Small intestine (tissue), 16 donors: ENCODE measurements at places on chromosomes 12 and 14.

DNA sequence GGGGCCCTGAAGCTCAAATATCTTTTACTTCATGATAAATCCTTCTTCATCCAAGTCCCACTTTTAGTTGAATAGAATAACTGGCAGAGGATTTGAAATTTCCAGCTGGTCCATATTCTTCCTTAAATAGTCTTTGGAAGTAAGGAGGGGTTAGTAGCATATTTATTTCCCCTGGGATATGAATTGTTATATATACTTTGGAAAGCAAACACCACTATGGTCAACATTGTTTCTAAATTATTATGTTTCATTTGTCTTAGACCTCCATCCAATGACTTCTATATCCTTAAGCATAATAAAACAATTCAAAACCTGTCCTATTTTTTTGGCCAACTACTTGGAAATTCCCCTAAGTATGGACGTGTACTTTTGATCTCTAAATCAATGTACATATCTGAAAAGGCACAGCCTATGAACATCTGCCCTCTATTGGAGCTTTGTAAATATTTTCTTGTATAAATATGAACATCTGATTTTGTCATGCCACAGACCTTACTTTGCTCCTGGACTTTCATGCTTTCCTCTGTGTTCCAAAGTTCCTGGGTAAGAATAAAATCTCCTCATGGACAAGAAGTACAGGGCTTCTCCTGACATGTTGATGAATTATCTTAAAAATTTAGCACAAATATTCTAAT, 1212.0 kb downstream of the GALC start:
- DNase-seq = no peak
- no peaks in the 10 kb centered on the region for H3K27me3 ChIP-seq
- no peaks in the 10 kb centered on the region for H3K4me1 ChIP-seq

GRCh38 chr12:24608637-24609285, 340.1 kb downstream of the BCAT1 start:
- no peaks in the 10 kb centered on the region for H3K36me3 ChIP-seq
- DNase-seq = no peak
- H3K4me3 ChIP-seq = no peak overlapping the region
- H3K27ac ChIP-seq = no peak overlapping the region
- H3K4me1 ChIP-seq = no peaks in the 10 kb centered on the region

DNA sequence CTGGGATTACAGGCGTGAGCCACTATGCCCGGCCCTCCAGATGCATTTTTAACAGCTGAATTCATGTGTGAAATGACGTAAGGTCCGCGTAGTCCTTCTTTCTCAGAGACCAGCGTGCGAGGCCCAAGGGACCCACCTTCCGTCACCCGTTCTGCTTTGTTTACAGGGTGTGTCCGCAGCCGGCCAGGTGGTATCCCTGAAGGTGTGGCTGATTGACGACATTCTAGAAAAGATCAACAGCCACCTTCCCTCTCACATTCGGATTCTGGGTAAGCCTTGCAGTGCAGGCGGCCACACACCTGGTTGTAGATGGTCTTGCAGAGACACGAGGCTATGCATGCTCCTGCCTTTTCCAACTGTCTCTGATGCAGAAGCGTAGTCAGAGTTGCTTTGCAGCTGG, 9.9 kb downstream of the PUS1 start:
- no peaks in the 10 kb centered on the region for H3K4me1 ChIP-seq
- H3K27me3 ChIP-seq = no peaks in the 10 kb centered on the region
- peak; percentile 62 for DNase-seq
- H3K27ac ChIP-seq = peak overlapping the region; percentile 36
- H3K4me3 ChIP-seq = no peak overlapping the region

DNA sequence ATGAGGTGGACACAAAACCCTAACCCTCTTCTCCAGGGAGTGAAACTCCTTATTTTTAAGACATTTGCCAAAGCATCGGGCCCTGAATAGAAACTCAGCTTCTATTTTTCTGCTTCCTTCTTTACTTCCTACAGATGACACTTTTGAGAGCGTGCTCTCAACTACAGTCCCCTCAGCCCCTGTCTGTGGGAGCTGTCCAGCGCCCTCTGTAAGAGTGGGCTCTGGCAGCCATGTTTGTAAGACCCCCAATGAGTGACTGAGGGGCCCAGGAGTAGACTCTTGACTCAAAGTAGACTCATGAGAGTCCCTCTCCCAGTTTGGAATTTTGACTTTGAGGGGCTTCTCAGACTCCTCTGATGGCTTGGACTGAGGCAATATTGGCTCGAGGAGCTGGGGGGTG, 25.5 kb upstream of the BATF start:
- no peak for DNase-seq
- no peaks in the 10 kb centered on the region for H3K4me1 ChIP-seq
- H3K27me3 ChIP-seq = no peaks in the 10 kb centered on the region
- H3K4me3 ChIP-seq = no peak overlapping the region
- no peak overlapping the region for H3K27ac ChIP-seq
- H3K36me3 ChIP-seq = no peaks in the 10 kb centered on the region

DNA sequence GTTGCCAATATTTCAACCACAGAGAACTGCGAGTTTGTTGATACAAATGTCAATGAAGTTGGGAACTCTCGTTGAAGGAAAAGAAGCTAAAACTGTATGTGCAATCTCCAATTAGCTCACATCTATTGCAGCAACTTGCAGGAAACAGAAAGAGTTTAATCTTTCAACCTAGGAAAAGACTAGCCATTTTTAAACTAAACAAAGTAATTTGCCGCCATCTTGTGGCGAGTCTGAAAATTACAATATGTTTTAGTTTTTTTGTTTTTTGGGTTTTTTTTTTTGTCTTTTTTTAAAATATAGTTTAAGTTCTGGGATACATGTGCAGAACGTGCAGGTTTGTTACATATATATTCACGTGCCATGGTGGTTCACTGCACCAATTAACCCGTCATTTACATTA, 131.2 kb upstream of the FOXG1 start:
- H3K27ac ChIP-seq = no peak overlapping the region
- no peaks in the 10 kb centered on the region for H3K27me3 ChIP-seq
- DNase-seq = peak; percentile 2
- no peaks in the 10 kb centered on the region for H3K4me1 ChIP-seq

DNA sequence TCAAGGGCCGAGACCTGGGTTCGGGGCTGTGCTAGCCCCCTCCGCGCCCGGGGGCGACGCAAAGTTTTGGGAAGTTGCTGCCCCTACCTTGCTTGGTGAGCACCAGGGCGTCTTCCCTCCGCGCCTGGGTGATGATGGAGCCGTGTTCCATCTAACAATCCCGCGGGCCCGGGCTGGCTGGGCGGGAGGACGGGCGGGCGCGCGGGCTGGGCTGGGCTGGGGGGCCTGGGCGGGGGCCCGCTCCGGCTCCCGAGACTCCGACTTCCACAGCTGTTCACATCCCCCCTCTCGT, 298 bp downstream of the CTDSP2 start:
- no peaks in the 10 kb centered on the region for H3K36me3 ChIP-seq
- peak overlapping the region; percentile 99 for H3K27ac ChIP-seq
- H3K4me3 ChIP-seq = peak overlapping the region; percentile 97

DNA sequence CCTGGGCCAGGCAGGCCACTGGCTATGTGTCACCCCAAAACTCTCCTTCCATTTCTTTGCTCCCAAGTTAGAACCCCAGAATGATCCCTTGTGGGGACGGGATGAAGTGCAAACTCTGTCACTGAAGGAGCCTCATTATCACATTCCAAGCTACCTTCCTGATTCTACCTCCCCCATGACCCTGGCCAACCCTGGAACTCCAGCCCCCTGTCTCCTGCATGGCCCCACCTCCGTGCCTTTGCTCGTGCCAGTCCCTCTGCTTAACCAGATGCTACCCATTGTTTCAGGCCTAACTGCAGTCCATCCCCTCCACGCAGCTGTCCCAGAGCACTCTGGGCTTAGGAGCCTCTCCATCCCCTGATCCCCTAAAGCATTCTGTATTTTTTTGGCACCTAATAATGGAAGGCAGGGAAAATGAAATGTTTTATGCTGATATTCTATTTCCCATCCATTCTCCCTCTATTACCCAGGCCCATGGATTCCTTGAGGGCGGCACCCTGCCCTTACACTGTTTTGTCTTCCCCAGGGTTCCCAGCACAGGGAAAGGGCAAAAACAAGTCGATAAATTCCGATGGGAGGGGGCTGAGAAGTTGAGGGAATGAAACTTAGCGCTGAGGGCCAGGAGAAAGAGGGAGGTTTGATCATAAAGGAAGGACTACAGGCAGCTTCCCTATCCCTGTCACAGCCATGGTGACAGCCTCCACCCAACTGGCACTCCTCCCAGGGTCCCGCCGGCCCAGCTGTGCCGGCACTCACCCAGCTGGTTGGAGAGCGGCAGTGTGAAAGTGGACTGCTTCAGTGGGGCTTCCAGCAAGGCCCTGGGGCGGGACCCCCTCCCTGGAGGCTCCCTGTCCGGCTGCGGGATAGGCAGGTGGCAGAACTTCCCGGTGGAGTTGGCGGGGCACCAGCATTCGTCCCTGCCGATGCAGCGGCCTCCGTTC, 58.1 kb downstream of the ISCA2 start:
- H3K27me3 ChIP-seq = no peaks in the 10 kb centered on the region
- H3K4me1 ChIP-seq = no peaks in the 10 kb centered on the region
- no peaks in the 10 kb centered on the region for H3K36me3 ChIP-seq
- no peak overlapping the region for H3K27ac ChIP-seq
- H3K4me3 ChIP-seq = no peak overlapping the region
- DNase-seq = no peak

DNA sequence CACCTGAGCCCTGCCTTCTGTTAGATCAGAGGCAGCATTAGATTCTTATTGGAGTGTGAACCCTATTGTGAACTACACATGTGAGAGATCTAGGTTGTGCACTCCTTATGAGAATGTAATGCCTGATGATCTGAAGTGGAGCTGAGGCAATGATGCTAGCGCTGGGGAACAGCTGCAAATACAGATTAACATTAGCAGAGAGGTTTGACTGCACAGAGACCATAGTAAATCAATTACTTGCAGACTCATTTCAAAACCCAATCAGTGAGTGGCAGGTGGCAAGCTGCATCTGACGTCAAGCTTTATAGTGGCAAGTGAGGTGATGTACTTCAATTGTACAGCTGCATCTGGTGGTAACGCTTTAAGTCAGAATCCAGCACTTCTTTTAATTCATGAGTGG, 141.6 kb downstream of the GPHN start:
- DNase-seq = peak; percentile 2
- H3K4me3 ChIP-seq = no peak overlapping the region
- H3K27me3 ChIP-seq = no peaks in the 10 kb centered on the region
- no peaks in the 10 kb centered on the region for H3K36me3 ChIP-seq
- no peak overlapping the region for H3K27ac ChIP-seq

DNA sequence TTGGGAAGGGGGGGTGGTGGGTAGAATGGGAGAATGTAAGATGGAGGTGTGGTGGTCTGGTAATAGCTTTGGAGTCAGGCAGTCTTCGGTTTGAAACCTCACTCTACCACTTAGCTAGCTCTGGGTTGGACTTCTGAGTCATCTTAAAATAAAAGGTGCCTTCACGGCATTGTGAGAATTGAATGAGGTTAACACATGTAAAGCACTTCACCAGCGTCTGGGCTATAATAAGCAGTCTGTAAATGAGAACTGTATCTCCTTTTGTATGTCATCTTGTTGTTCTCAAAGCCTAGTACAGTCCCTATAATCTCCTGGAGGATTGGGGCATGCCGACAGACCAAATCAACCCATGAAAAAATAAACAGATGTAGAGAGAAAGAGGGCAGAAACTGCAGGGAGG, 11.2 kb downstream of the C2CD5 start:
- DNase-seq = no peak
- H3K4me3 ChIP-seq = no peak overlapping the region
- no peak overlapping the region for H3K27ac ChIP-seq
- H3K27me3 ChIP-seq = no peaks in the 10 kb centered on the region
- no peaks in the 10 kb centered on the region for H3K4me1 ChIP-seq

- no peaks in the 10 kb centered on the region for H3K27me3 ChIP-seq
- no peaks in the 10 kb centered on the region for H3K36me3 ChIP-seq
- H3K27ac ChIP-seq = no peak overlapping the region
- H3K4me1 ChIP-seq = no peaks in the 10 kb centered on the region
- no peak overlapping the region for H3K4me3 ChIP-seq
- peak; percentile 59 for DNase-seq
Observed at GRCh38 chr14:65164068-65164824, 61.9 kb upstream of the MAX start.

GRCh38 chr14:77063571-77064171, 34.4 kb upstream of the CIPC start:
- no peak overlapping the region for H3K4me3 ChIP-seq
- peaks cover 12% of the 10 kb centered on the region for H3K4me1 ChIP-seq
- no peaks in the 10 kb centered on the region for H3K36me3 ChIP-seq

DNA sequence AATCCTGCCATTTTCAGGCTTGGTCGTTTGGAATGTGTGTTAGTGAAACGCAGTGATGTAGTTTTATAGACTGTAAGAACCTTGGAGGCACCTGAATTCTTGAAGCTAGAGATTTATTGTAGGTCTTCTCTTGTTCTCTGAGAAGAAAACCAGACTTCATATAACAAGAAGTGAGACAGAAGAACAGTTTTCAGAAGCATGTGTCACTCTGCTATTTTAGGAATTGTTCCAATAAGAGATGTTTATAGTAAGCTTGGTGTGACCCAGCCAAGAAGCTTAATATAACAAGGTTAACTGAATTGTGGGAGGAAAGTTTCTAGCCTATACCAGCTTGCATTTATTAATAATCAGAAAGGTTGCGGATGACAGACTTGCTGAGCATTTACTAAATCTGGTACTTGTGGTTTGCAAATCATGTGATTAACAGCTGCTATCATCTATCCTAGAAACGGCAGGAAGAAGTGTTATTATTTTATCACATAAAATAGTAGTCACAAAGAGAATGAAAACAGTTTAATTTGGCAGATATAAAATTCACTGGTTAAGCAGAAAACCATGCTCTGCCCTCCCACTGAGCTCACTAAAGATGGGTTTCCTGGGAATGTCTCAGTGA, 49.2 kb upstream of the BCAT1 start:
- H3K4me1 ChIP-seq = no peaks in the 10 kb centered on the region
- no peaks in the 10 kb centered on the region for H3K27me3 ChIP-seq
- no peak overlapping the region for H3K4me3 ChIP-seq
- H3K36me3 ChIP-seq = no peaks in the 10 kb centered on the region

GRCh38 chr12:57534250-57534649, 11.6 kb downstream of the MBD6 start:
- no peaks in the 10 kb centered on the region for H3K27me3 ChIP-seq
- no peaks in the 10 kb centered on the region for H3K4me1 ChIP-seq
- no peak overlapping the region for H3K27ac ChIP-seq
- no peak for DNase-seq
- peaks cover 74% of the 10 kb centered on the region for H3K36me3 ChIP-seq
- H3K4me3 ChIP-seq = no peak overlapping the region

DNA sequence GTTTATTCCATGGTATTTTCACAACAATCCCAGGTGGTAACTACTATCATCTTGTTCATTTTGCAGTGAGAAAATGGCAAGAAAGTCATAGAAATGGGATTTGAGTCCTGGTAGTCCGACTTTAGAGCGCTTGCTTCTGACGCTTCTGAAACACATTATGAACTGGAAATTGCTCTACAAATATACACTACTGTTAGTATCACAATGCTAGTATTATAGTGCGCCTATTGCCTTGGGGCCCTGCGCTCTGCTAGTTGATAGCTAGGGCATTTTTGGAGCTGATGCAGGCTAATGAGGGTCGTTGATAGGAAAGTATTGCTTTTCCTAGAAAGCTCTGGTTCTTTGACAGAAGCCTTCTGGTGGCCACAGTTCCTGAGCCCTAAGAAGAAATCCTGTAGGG, 61.0 kb downstream of the ETV6 start:
- H3K4me1 ChIP-seq = peaks cover 24% of the 10 kb centered on the region
- H3K4me3 ChIP-seq = no peak overlapping the region
- no peaks in the 10 kb centered on the region for H3K27me3 ChIP-seq
- DNase-seq = no peak
- H3K27ac ChIP-seq = no peak overlapping the region
- H3K36me3 ChIP-seq = peaks cover 2% of the 10 kb centered on the region
